Glutamatergic neuron (in vitro differentiated cells): ENCODE measurements at places on chromosomes 5 and 9. TPM values are rescaled to one million over a fixed set of nuclear protein-coding genes. Genes with fewer than 3 reads are reported as not detected.

GRCh38 chr9:113475992-113476391 lies 12.5 kb downstream of the RGS3 start:
- no peak for DNase-seq

DNA sequence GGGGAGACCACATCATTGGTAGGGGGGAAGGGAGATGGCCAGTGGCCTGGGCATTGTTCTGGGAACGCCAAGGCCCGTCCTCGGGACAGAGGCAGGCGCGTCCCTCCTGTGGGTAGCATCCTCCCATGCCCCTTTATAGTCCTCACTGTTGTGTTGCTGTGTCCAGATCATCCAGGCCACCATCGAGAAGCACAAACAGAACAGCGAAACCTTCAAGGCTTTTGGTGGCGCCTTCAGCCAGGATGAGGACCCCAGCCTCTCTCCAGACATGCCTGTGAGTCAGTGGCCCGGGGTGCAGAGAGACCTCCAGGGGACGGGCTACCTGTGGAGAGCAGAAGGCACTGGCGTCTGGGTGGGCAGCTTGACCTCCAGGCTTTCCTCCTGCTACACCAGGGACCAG lies 38.4 kb upstream of the SUSD3 start:
- no peak for DNase-seq

- DNase-seq: no peak
Observed at GRCh38 chr5:145848854-145849253, 13.7 kb upstream of the PRELID2 start.

GRCh38 chr5:137938751-137939143 lies 49.5 kb downstream of the PKD2L2 start:
- no peak for DNase-seq

GRCh38 chr9:92759446-92759845 lies 5.2 kb downstream of the BICD2 start:
- no peak for DNase-seq

GRCh38 chr5:31921852-31922305 lies 252.2 kb downstream of the GOLPH3 start:
- DNase-seq: no peak

- DNase-seq: no peak
Observed at GRCh38 chr5:124952079-124952478, 205.6 kb upstream of the ZNF608 start.

- DNase-seq: no peak
Observed at GRCh38 chr9:2810420-2811075, 33.3 kb downstream of the PUM3 start.

DNA sequence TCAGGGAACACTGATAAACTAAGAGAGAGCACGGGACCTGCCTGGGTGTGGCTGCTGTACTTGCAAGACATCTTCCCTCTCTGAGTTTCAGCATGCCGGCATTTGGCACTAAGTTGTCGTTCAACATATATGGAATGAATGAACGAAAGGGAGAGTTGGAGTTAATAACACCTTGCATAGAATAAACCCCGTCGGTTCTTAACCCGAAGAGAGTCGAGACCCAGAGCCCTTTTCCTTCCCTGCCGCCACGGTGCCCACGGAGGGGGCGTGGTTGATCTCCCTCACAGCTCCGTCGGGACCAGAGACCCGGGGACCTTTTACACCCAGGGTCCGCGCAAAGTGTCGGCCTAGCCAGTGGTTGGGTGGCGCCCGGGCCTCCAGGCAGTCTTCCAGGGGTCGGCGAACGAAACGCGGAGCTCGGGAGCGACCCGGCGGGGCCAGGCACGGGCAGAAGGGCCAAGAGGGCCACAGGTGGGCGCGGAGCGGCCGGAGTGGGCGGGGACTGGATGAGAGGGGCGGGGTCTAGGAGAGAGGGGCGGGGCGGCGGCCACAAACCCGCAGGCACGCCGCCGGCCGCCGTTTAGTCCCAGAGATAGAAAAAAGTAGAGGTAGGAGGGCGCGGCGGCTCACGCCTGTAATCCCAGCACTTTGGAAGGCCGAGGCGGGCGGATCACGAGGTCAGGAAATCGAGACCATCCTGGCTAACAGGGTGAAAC lies 735 bp upstream of the RPL26L1 start:
- DNase-seq: peak; percentile 77

The C5orf58 gene
- not detected for total RNA-seq

The FOXD4L4 gene
- total RNA-seq: 0.20 TPM

The RIMOC1 gene
- 45.5 TPM for total RNA-seq

The CDC37L1 gene
- total RNA-seq: 20.8 TPM

The GPR150 gene
- not detected for total RNA-seq

The FAM151B gene
- 0.29 TPM for total RNA-seq

The ENHO gene
- 11.5 TPM for total RNA-seq
